Thoracic aorta (tissue), 2 donors: ENCODE measurements at places on chromosomes 7 and 10.
A peak's percentile ranks its signal among the peaks of the same experiment; 100 is the strongest.

DNA sequence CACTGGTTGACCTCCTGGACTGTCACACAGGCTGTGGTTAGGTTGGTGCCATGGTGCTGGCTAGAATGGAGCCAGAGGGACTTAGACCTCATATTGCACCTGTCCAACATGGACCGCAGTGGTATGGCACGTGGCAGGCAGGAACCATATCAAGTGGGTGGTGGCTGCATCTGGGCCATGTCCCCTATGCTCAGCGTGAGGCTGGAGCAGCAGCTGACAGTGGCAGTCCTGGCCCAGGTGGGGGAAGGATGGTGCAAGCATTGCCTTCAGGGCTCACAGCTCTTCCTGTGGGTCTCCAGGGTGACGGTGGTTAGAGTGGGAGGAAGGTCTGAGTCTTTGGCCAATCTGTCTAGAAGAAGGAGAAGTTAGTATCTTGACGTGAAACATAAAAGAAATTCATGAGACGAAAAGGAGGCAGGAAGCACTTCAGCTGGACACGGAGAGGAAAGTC is 54.5 kb upstream of the PFKFB3 start:
- DNase-seq = no peak
- H3K27ac ChIP-seq = no peak overlapping the region
- peaks cover 44% of the 10 kb centered on the region for H3K4me1 ChIP-seq
- H3K27me3 ChIP-seq = no peaks in the 10 kb centered on the region

DNA sequence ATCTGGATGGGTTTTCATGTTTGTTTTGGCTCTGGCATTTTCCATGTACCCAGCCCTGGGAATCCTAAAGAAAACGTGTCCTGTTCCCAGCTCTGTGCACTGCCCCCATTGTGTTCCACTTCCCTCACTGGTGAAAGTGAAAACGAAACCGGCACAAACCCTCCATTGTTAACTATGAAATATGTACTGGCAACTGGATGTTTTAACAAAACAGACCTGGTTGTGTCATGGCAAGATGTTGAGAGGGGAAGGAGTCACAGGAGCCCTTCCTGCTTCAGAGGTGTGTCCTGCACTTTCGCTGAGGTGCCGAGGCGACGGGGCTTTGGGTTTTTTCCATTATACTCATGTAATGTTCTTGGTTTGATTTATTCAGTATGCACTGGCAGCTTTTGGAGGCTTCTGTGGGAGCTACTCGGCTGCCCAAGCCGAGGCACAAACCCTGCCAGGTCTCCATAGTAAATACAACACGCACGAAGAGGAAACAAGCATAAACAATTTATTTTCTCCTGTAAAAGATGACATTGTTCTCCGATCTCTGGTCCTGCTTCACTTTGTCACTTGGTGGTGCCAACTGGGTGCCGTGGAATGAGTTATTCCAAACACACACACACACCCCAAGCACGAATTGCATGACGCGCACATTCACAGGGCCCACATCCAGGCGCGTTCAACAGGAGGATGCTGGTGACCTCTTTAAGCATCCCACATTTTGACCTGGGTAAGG is 118.2 kb downstream of the CDK6 start:
- peaks cover 10% of the 10 kb centered on the region for H3K4me1 ChIP-seq
- no peaks in the 10 kb centered on the region for H3K27me3 ChIP-seq
- DNase-seq = peak; percentile 13
- peak overlapping the region; percentile 76 for H3K4me3 ChIP-seq

DNA sequence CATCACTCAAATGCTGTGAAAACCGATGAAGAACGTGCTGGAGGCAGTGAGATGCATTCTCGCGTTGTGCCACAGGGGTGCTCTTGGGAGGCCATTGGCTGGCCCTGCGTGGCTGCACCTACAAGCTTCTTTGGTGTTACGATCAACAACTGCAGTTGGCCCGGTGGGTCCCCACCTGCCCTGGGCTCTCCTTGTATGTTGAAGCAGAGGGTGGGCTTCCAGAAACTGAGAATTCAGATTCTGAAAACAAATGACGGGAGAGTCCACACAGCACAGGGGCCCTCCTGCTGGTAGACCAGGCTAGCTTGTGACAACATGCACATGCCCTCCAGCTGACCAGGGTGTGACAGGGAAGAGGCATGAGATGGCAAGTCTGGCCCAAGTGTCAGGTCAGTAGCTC is 23.7 kb upstream of the DDC start:
- H3K27ac ChIP-seq = no peak overlapping the region
- no peak for DNase-seq
- H3K4me3 ChIP-seq = no peak overlapping the region
- no peaks in the 10 kb centered on the region for H3K4me1 ChIP-seq
- peaks cover 6% of the 10 kb centered on the region for H3K36me3 ChIP-seq

GRCh38 chr10:119153661-119154060 is 11.9 kb downstream of the SFXN4 start:
- H3K27ac ChIP-seq = no peak overlapping the region
- H3K36me3 ChIP-seq = peaks cover 44% of the 10 kb centered on the region
- DNase-seq = no peak
- no peaks in the 10 kb centered on the region for H3K4me1 ChIP-seq
- H3K27me3 ChIP-seq = no peaks in the 10 kb centered on the region

- H3K4me1 ChIP-seq = no peaks in the 10 kb centered on the region
- no peaks in the 10 kb centered on the region for H3K36me3 ChIP-seq
- no peaks in the 10 kb centered on the region for H3K27me3 ChIP-seq
- H3K27ac ChIP-seq = no peak overlapping the region
- no peak for DNase-seq
- H3K4me3 ChIP-seq = no peak overlapping the region
These were observed 1063.0 kb upstream of the AUTS2 start for GRCh38 chr7:68535266-68535665.
